NB4 (cell line): ENCODE measurements at places on chromosomes 1 and 21.

GRCh38 chr1:167429612-167430011 lies 88.7 kb downstream of the CD247 start:
- no peak for DNase-seq

- DNase-seq: no peak
Measured at GRCh38 chr1:60694980-60695379, 387.4 kb upstream of the NFIA start.

GRCh38 chr1:52904927-52905698 lies 16.4 kb downstream of the ECHDC2 start:
- peak; percentile 61 for DNase-seq

- DNase-seq: peak; percentile 73
Measured at GRCh38 chr1:65165269-65165993, 17.4 kb downstream of the AK4 start.

DNA sequence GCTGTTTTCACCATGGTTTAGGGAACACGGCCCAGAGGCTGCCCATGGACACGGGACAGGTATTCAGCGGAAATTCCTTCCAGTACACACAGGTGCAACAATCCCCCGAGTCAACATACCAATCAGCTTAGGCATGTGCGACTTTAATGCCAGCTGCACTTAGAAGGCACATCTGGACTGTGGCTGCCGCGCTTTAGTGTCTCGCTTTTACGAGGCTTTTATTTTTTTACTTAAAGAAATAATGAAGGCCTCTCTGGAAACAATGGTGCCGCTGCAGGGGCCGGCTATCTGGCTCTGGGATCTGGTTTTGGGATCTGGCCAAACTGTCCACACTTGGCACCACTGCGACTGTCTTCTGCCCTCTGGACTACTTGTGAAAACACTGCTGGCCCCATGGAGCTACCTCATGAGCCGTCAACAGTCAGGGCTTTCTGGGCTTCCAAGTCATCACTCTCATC lies 55.5 kb downstream of the SLC66A1 start:
- DNase-seq: no peak

DNA sequence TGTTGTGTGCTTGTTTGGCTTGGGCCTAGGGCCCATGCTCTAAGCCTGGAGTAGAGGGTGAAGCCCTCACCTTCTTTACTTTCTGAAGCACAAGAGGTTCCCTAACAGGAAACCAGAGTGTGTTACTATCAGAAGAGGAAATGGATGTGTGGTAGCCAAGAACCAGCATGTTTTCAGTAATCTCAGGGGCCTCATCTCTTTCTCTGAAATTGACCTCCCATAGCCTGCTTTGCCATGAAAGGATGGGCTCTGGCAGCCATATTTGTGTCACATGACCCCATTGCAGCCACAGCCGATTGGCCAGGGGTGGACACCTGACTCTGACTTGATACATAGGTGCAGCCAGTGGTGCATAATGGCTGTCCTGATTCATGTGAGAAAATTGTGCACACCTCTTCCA lies 18.6 kb downstream of the A3GALT2 start:
- DNase-seq: peak; percentile 9

- DNase-seq: no peak
Measured at GRCh38 chr1:53732409-53732808, 6.6 kb downstream of the GLIS1 start.

DNA sequence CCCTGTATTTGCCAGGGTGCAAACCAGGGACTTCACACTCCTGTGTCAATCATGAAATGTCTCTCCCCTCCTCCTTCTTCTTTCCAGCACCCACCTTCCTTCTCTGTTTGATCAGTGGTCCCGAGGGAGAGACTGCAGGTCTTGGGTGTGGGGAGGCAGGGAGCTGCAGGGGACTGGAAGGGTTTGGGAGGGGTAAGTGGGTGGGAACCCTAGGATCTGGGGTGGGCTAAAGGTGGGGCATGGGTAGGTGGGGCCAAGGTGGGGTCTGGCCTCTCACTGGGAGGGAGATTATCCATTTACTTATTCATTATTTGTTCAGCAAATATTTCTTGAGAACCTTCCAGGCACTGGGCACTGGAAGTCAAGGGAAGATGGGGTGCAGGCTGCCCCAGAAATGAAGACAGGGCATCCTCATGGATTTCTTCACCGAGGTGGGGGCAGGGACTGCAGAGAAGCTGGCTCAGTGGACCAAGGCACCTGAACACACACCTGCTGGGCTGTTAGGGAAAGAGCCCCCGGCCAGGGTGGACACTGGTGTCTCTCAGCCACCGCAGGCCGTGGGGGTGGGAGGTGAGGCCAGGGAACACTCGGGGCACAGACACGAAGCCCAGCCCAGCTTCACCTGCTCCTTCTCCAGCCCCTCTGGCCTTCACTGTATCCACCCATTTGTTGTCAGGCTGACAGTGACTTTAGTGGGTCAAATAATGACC lies 193.9 kb upstream of the C1orf174 start:
- DNase-seq: no peak

DNA sequence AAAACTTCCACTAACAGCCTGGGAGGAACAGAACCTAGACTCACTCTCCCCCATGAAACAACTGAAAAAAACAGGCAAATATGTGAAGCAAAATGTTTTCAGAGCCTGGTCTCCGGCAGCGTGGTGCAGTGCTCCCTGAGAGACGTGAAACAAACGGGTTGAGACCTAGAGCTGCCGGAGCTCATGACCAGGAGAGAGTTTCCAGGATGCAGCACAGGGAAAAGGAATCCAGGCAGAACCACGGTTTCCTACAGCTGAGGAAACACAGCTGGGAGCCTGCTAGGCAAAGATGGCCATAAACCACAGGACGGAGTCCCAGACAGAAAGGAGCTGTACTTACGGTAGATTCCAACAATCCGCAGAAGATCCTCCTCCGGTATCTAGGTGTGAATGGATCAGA lies 20.2 kb upstream of the SLC19A1 start:
- DNase-seq: no peak

GRCh38 chr1:145706086-145706664 lies 993 bp downstream of the PDZK1 start:
- no peak for DNase-seq

GRCh38 chr1:28976248-28976647 lies 61.9 kb downstream of the EPB41 start:
- no peak for DNase-seq

DNA sequence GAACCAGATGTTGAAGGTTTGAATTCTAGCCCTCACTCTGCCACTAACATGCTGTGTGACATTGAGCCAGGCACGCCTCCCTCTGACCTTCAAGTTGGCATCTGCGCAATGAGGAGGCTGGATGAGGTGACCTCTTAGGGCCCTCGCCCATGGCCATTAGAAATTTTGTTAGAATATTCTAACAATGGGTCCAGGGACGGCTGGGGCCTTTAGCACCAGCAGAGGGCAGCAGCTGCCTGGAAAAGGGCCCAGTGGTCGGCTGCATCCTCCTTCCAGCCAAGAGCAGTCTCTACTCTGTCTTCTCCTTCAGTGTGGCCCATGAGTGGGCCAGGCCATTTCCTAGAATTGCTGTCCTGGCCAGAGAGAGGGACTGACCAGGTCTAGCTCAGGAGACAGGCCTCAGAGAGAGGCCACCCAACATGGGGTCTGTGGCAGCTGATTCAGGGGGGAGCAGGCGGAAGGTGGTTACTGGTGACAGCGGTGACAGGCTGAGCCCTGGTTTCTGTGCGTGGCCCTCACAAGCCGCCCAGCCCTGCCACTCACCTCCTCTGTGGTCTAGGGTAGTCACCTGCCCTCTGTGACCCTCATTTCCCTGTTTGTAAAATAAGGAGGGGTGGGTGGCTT lies 101.3 kb upstream of the ACTL8 start:
- DNase-seq: peak; percentile 47

- DNase-seq: no peak
Measured at GRCh38 chr1:234989019-234989418, 139.6 kb downstream of the TOMM20 start.

DNA sequence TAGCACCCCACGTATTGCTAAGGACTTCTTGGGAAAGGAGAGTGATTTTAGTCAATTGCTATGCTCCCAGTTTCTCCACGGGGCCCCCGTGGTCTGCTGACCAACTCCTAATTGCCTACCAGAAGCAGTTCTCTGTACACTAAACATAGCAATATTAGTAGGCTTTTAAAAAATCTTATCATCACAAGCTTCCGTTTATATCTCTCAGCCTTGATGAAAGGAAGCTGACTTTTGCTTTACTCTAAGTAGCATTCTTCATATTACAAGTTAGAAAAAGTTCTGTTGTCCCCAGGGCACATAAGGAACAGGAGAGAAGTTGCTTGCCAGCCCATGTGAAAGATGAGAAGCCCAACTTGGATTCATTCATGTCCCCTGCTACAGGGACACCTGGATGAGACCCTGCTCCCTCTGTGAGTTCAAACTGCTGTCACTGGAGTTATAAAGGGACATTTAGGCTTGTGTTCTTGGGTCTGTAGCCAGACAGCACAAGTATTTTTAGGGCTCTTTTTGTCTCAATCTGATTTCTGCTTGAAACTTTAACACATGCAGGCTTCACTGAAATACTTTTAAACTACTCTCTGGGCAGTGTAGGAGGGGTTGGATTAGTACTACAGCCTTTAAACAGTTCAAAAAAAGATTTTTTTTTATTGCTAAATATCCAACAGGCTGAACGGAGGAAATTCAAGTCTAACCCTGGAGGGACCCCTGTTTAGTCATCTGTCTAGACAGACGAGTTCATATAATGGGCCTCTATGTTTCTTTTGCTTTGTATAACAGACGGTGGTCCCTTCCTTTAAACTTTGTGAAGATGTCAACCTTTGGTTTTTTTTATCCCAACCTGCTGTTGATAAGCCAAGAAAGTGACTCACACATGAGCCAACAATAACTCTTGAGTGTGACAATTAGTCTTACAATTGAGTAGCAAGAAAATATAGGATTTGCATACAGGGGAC lies 29.5 kb downstream of the TGFB2 start:
- DNase-seq: no peak

GRCh38 chr21:46001821-46002681 lies 20.5 kb downstream of the COL6A1 start:
- DNase-seq: no peak

- DNase-seq: no peak
Measured at GRCh38 chr1:84390226-84390625, 8.1 kb upstream of the DNASE2B start.

DNA sequence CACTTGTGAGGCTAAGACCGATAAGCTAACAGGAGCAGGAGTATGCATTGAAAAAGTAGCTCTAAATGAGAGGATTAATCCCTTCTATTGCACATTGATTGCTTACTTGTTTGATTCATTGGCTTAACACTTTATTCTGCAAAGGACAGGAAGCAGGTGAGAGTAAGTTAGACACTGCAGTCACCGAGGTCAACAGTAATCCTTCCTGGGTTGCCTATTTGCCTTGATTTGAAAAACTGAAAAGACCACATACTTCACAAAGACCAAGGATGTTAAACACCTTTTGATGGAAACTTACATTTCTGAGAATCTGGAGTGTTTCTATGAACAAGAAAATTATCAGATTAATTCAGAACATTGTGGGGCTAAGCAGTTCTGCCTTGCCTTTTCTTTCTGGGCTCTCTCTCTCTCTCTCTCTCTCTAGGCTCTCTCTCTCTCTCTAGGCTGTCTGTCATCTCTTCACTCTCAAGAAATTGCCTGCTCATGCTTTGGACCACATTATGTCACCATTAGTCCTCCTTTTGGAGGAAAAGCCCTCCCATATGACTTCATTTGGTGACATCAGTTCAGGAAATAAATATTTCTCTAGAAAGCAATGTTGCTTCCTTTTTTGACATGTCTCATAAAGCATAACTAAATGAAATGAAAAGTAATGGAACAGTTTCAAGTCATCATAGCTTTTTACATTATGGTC lies 103.8 kb downstream of the TNFSF18 start:
- DNase-seq: no peak

GRCh38 chr1:59171788-59172187 lies 125.1 kb upstream of the FGGY start:
- no peak for DNase-seq

- no peak for DNase-seq
Measured at GRCh38 chr1:191145834-191146233, 668.2 kb upstream of the BRINP3 start.

- no peak for DNase-seq
Measured at GRCh38 chr21:45994086-45994661, 12.6 kb downstream of the COL6A1 start.

- no peak for DNase-seq
Measured at GRCh38 chr1:19967808-19968207, 11.6 kb downstream of the PLA2G2A start.

DNA sequence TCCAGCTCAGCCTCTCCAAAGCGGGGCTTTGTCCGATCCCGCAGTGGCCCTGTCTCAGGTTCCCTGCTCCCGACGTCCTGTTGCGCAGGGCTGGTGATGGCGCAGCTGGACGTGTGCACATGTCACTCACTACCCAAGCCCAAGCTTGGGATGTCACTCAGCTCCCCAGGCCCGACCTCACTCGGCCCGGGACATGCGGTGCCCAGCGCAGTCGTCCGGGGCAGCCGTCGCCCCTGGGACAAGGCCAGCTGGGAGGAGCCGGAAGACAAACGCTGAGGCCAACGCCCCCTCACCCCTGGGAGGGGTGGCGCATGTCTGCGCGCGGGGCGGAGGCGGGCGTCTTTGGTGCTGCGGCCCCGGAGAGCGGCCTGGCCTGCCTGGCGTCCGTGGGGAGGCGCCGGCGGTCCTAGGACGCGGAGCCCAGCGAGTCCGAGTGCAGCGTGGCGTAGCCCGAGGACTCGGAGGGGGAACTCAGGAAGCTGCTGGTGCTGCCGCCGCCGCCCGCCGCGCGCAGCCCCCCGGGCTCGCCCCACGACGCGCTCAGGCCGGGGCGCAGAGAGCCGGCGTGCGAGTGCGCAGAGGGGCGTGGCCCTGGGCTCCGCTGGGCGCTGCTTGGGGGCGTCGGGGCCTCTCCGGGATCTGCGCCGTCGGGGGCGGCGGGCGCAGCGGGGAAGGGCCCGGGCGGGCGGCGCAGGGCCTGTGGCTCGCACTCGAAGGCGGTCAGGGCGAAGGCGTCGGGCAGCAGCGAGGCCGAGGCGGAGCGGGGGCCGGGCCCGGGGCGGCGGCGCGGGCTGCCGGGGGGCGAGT lies 5.2 kb downstream of the HES3 start:
- no peak for DNase-seq

DNA sequence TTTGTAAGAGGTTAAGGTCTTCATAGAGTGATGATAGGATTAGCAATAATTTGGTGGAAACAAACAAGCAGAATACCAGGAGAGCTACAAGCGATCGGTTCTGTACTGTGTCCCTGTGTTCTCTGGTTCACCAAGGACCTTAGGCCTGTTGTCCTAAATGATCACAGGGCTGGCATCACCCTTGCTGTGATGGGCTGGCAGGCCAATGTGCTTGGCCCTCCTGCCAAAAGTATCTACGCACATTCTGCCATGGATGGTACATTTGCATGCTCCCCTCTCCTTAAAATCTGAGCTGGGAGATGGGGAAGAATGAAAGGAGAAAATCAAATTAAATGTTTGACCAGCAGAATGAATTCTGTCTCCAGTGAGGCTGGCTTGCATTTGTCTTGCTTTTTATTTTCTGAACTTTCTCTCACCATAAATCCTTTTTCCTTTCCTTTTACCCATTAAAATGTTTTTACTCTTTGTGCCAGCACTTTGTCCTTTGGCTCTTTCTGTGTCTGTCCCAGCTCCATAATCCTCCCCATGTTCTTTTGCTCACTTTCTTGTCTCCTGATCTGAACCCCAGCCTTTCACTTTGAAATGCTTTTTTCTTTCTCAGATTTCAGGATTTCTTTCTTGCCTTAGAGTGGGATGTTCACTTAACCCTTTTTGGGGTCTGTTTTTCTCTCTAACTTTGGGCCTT lies 51.7 kb downstream of the PBX1 start:
- no peak for DNase-seq
